ENCODE measurements at places on chromosomes 6 and 20. TPM values are rescaled to one million over a fixed set of nuclear protein-coding genes. Genes with fewer than 3 reads are reported as not detected.

Gene SLC17A2
- not detected for total RNA-seq

Gene C20orf141
- total RNA-seq: not detected

Gene CAP2
- total RNA-seq: 0.10 TPM

Gene CALHM4
- 0.21 TPM for total RNA-seq

Gene CUL7
- total RNA-seq: 2.7 TPM

Gene CALHM6
- 19.7 TPM for total RNA-seq

Gene ZC2HC1B
- not detected for total RNA-seq

Gene DLL1
- total RNA-seq: 1.8 TPM

Gene FAM209B
- total RNA-seq: 0.52 TPM

Gene PRICKLE4
- total RNA-seq: 0.31 TPM

Gene SUMO4
- 16.9 TPM for total RNA-seq

Gene VNN1
- total RNA-seq: 2.7 TPM

Gene LAMP5
- 0.84 TPM for total RNA-seq

Gene MAVS
- total RNA-seq: 6.0 TPM

Gene HLA-F
- total RNA-seq: 633 TPM

Gene ULBP3
- 0.84 TPM for total RNA-seq

Gene SLC17A1
- total RNA-seq: not detected

Gene CAGE1
- total RNA-seq: 0.94 TPM

Gene KPNA5
- total RNA-seq: 53.0 TPM

Gene EYS
- under 0.01 TPM for total RNA-seq

Gene KCNK5
- 0.31 TPM for total RNA-seq

Gene MYCT1
- 2.5 TPM for total RNA-seq

Gene CTAGE9
- not detected for total RNA-seq

Gene DUSP15
- not detected for total RNA-seq

Gene ARMH2
- total RNA-seq: not detected

Gene FNDC1
- total RNA-seq: not detected

Gene BLOC1S5
- total RNA-seq: 7.1 TPM

Gene PBOV1
- not detected for total RNA-seq

Gene COL11A2
- 0.63 TPM for total RNA-seq

Gene PCMTD2
- total RNA-seq: 57.8 TPM

Gene FHL5
- total RNA-seq: not detected

Gene HLA-DOA
- 16.2 TPM for total RNA-seq

Gene PDCD2
- 50.6 TPM for total RNA-seq
